ENCODE measurements at places on chromosomes 2 and 18.
A peak's percentile ranks its signal among the peaks of the same experiment; 100 is the strongest.

DNA sequence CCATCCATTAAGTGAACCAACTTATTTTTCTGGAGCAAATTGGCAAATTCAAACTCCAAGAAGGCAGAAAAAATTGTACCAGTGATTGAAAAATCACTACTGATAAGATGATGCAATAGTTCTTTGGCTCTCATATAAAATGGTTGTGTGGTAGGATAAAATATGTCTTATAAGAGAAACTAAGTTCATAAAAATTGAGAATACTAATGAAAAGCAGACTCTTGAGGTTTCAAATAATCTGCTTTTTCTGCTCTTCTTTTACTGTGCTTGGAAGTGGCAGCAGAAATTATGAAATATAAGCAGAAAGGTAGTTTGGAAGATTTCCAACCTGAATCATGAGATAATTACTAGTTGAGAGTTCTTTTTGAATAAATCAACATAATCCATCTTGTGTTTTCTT, 61.9 kb downstream of the PPP1R1C start:
- peak; percentile 10 for DNase-seq

DNA sequence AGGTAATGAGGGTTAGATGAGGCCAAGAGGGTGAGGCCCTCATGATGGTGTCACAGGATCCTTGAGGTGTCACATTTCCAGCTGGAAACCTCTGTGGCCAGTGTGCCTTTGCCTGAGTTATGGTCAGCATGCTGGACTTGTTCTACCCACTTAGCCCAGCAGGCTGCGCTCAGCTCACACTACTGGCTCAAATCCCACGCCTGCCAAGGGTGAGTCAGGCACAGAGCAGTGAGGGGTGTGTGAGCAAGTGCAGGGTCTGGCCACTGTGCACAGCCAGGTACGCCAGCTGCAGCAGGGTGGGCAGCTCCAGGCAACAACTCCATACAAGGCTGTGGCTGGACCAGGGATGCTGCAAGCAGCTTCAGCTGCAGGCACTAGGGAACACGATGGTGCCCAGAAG, 616.6 kb upstream of the FSHR start:
- no peak for DNase-seq

DNA sequence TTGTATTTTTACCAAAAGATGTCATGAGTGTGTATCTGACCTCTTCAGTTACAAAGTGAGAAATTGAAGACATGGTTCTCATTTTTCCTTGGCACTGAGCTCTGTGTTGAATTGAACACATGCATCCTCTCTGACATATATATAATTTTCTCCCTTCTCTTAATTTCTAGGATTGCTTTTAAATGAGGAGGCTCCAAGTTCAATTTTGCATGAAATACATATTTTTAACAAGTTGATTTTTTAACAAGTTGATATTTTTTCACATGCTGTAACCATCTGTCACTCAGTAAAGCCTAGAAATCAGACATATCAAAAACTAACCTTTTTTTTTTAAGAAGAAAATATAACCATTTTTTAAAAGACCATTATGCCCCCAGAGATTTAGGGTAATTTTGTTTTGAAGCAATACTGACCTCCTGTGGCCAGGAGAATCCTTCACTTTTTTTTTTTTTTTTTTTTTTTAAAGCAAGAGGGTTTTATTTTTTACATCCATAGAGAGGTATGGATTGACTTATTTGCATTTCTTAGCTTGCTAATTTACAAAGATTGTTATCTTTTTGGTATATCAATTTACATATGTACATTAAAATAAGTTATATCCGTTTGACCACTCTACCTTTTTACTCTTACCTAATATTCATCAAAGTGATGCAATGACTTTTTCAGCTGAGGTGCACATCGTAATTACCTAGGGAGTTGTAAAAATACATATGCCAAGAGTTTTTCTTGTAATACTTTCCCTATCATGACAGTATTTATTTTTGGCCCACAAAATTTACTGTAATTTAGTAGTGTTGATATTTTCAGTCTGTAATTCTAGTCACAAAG, 161.8 kb downstream of the SOCS6 start:
- no peak for DNase-seq

- peak; percentile 74 for DNase-seq
Observed at GRCh38 chr2:233690444-233690843, 2.2 kb upstream of the UGT1A6 start.

DNA sequence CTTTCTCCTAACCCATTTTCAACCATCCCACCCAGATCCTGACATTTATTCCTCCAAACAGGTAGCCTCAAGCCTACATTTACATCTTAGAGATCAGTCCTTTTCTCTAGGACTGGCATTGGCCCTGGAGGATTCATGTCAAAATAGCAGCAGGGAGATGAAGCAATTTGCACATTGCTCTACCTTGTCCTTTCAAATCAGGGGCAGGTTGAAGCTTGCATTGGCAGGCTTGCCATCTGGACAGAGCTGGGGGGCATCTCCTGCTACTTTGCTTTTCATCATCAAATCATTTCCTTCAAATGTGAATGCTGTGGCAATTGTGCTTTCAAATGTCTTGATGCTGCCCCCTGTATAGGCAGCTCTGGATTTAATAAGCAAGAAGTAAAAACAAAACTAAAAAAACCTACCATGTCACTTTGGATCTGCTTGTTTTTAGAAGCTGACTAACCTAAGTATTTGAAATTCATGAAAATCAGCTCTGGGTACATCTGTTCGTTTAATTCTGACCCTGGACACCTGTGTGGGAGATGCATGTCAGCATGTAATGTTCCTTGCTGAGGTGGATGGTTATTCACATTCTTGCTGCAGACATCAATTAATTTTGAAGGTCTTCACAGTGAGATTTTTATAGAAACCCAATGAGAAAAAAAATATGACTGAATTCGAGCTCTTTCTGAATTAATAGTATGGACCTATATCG, 47.9 kb downstream of the KIF5C start:
- DNase-seq = no peak

DNA sequence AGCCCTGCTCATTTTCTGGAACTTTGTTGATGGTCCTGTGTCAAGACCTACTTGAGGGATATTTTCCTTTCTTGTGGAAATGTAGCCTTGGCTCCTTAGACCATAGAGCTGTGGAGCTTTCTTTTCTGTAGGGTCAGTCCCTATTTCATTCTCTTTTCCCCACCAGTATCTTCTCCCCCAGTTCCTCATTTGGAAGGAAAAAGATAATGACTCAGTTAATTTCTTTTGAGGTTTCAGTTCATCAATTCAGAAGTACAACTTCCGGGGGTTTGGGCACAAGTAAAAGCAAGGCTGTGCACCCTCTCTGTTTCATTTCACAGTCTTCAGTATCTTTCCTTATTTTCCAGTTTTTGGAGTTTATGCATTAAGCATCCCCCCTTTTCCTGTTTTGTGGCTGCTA, 70.7 kb downstream of the CDC42EP3 start:
- no peak for DNase-seq

DNA sequence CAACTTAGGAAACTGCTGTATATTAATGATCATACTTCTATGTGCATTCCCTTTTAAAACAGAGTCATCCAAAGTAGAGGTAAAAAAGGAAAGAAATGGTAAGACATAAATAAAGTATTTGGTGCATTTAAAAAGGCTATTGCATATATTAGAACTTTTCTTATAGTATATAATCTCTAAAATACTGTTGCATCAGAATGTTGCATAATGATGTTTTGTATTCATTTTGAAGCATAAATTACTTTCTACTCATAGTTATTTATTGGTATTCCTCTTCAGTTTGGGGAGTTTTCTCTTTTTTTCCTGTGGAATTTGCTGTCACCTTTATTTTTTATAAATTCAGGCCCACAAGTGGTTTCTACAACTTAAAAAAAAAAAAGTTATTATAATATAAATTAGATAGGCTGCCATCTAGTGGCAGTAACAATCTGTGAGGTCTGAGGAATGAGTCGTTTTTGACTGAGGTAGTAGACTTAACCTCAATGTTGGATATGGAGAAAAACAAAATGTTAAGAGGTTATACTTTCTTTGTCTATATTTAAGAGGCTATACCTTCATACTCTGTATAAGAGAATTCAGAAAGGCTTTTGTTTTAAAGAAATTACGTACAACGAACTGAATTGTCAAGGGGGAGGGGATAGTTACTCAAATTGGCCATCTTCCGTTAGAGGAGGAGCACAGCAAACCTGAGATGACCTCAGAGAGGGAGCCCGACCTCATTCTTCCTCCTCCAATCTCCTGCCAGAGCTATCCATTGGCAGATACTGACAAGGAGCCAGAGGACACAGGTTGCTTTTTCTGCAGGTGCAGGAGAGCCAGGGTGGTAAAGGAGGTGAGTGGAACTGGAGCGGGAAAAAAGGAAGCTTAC, 23.8 kb downstream of the ANKAR start:
- DNase-seq = peak; percentile 73

DNA sequence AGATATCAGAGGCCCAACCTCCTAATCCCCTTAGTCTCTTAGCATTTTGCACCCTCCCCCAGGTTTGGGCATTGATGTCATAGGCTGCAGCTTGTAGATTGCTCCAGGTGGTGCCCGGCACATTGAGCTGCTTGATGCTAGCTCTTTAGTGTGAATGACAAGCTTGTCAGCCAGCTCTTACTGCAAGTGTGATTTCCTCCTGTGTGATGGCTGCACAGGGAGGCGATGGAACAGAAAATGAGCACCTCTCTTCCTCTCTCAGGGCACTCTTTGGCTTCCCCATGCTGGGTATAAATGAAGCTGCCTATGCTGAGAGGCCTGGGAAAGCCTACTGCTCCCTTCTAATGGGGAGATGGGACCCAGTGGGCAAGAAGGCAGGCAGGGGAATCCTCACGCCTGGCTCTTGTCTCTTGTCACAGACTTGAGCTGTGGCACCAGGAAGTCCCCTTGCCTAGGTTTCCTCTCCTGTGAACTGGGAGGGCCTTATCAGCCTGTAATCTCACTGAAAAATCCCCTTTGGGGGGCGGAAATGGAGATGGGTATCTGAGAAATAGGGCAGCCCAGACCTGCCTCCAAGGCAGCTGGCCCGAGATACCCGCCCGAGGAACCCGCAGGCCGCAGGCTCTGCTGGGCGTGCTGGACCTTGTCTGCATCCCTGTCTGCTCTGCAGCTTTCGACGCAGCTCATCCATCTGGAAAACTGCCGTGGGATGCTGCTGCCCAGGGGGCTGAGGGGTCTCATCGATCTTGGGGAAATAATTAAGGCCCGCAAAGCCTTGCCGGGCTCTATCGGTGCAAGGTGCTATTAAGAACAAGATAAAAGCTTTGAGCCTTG, 163.5 kb upstream of the CXCR4 start:
- no peak for DNase-seq

DNA sequence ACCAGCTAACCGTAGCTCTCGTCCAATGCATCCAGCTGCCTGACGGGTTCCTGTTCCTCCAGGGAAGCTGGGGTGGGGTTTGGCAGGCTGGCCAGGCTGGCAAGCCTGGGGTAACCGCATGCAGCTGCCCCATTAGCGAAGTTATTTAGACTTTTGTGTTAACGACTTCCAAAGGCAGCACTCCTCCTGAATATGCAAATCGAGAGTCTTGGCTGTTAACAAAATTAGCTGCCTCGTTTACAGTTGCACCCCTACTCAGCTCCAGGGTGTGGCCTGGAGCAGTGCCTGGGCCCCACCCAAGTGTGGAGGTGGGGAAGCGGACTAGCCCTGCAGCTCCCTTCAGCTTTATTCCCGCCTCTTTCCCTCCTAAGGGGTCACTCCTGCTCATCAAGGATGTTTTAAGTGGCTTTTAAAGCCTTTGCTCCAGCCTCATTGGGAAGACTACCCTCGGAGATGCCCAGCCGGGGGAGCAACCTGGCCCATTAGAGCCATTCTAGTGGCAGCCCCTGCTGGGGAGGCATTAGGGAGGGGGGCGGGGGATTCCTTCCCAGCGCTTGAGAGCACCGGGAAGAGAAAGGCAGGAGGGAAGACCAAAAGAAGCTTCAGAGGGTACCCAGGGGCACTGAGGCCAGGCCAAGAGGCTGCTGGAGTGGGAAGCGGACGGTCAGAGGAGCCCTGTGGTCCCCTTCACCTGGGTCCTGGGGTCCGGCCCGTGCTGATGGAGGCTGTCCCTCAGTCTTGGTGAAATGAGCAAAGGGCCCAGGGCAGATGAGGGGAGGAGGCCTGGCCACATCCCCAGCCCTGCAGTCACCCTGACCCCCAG, 204.1 kb downstream of the CELF4 start:
- no peak for DNase-seq

DNA sequence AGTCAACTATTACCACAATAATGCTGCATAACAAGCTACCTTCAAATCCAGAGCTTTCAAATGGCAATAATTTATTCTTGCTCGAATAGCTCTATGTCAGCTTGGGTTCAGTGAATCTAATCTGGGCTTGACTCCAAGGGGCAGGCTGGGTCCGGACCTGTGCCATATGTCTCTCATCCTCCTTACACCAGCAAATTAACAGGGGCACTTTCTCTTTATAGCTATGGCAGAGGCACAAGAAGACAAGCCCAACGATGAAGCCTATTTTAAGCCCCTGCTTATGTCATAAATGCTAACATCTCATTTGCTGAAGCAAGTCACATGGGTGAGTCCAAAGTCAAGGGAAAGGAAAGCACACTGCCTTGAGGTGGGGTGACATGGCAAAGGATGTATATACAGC, 13.3 kb upstream of the ZNF521 start:
- DNase-seq = no peak

DNA sequence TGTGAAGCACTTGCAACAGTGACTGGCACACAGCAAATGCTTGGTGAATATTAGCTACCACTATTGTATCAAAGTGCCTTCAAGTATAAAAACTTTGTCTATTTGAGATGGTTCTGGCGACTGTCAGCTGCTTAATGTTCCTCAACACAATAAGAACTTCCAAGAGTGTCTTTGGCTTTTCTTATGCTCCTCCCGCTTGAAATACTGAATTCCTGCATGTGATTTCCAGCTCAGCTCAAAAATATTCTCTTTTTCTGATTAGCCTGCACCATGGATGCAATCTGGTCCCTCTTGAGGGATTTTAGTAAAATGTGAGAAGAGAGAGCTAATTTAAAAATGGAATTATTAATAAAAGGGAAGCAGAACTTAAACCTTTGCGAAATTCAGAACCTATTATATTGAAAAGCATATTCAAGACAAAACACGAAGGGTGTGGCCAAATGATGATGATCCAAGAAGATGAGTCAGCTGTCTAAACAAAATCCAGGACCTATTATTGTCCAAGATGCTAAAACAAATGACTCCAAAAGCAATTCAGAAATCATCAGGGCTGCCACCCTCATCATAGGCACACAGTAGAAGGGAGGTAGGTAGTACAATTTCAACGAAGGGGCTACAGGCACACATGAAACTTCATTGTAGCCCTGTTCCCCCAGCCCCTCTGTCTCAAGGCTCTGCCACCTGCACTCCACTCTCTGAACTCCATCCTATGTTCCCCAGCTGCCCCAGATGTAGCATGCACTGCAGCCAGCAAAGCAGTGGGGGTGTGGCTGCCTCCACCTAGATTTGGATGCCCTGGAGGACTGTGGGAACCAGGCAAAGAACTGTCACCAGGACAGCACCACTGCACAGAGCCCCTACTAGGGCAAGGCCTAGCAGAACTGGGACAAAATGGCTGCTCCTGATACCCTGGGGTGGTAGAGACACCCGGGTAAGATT, 190.1 kb downstream of the ZNF385B start:
- no peak for DNase-seq

- DNase-seq = no peak
Observed at GRCh38 chr18:44682201-44682870, 1.6 kb downstream of the SETBP1 start.

GRCh38 chr18:70428439-70428838, 139.6 kb downstream of the SOCS6 start:
- no peak for DNase-seq
